Activated T-cell treated with anti-CD3 and anti-CD28 coated beads for 1 hour (primary cell): ENCODE measurements at places on chromosomes 12 and 14.
A peak's percentile ranks its signal among the peaks of the same experiment; 100 is the strongest.

- DNase-seq: no peak
These were observed 18.1 kb downstream of the MLXIP start for GRCh38 chr12:122096591-122097149.

DNA sequence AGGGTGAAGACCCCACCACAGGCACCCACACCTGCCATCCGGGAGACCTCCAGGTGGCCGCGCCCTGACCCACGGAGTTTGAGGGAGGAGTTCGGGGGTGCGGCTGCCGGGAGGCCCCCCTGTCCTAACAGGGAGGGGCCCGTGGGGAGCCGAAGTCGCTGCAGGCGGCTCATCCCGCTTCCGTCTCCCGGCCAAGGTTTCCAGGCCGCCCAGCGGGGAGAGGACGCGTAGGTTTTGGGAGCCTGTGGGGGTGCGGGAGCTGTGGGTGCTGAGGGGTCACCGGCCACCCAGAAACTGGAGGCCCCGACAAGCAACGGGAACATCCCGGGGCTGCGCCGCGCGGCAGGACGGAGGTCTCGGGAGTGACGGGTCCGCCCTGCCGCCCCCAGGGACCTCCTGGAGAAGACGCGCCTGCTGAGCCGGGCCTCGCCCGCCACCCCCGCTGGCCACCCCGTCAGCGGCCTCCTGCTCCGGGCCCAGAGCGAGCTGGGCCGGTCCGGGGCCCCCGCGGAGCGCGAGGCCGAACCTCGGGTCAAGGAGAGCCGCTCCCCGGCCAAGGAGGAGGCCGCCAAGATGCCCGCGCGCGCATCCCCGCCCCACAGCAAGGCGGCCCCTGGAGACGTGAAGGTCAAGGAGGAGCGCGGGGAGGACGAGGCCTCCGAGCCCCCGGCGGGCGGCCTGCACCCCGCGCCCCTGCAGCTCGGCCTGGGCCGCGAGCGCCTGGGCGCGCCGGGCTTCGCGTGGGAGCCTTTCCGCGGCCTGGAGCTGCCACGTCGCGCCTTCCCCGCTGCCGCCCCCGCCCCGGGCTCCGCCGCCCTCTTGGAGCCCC, 27.6 kb downstream of the LRCOL1 start:
- no peak for DNase-seq

GRCh38 chr14:70822530-70823185, 13.3 kb upstream of the MAP3K9 start:
- DNase-seq: no peak

DNA sequence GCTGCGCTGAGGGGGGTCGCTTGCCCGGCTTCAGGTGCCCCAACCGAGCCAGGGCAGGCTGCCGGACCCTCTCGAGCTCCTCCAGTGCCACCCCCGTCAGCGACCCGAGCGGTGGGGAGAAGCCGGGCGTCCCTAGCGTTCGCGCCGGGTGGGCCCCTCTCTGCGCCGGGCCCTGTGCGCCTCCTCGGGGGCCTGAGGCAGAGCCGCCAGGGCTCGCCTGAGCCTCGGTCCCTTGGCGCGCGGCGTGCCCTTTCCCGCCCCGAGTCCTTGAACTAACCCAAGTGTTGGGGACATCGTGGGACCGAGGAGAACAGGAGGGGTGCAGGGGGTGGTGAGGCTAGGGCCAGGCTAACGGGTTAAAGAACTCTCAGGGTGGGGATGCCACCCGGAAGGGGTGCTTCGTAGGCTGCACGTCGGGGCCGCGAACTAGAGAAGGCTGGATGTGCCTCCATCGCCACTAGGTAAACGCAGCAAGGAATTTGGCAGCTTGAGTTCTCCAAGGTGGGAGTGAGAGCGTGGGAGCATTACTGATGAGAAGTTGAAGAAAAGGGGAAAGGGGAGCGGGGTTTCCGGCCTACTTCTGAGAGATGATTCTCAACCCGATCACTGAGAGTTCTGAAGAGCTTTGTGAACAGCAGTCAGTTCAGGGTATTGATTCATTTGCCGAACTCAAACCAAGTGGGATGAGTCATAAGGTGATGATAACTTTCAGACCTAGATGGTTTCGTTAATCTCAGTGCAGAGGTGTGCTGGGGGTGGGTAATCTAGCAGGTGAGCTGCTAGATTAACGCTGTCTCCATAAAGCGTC, 618 bp downstream of the RNF34 start:
- peak; percentile 47 for DNase-seq
